ENCODE measurements at places on chromosomes 6 and 20. TPM values are rescaled to one million over a fixed set of nuclear protein-coding genes. Genes with fewer than 3 reads are reported as not detected.

DNA sequence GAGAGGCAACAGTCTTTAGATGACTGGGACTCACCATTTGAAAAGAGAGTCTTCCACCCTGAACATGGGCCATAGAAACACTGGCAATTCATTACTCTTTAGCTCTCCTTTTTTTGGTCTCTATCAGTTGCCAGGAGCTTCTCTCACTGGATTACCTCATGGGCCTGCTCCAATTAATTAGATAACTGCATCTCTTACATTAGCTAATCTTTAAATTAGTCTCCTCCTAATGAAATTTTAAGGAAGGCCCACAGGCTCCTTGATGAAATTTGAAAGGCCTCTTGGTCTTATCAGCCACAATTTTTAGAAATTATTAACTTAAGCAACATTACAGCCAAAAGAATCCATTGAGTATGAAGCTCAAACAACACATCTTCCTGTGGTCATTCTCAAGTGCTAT is 184.4 kb downstream of the UNC5CL start:
- DNase-seq, result no peak

NINL gene
- 18.1 TPM for total RNA-seq

- DNase-seq, result no peak
These were observed 203.6 kb upstream of the TBX18 start for GRCh38 chr6:84967965-84968364.

DNA sequence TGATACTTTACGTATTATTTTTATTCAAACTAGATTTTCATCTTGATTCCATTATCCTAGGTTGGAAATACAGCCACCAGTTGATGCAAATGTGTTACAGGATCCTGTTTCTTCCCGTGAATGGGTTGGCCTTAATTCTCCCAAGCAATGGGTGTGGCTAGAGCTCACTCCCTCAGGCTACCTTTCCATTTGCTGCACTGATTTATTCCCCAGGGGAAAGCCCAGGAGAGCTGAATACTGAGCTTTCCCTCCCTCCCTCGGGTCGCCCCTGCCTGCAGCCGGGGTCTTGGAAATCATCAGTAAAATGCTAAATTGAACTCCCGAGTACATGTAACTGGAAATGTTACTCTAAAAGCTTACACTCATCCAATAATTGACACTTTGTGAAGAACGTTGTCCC is 9.9 kb downstream of the SMOC2 start:
- DNase-seq, result no peak

- peak; percentile 78 for DNase-seq
These were observed 113.9 kb upstream of the NAA20 start for GRCh38 chr20:19903168-19903811.

ENPP1 gene
- total RNA-seq, result 34.0 TPM

C4A gene
- total RNA-seq, result 2.5 TPM

DNA sequence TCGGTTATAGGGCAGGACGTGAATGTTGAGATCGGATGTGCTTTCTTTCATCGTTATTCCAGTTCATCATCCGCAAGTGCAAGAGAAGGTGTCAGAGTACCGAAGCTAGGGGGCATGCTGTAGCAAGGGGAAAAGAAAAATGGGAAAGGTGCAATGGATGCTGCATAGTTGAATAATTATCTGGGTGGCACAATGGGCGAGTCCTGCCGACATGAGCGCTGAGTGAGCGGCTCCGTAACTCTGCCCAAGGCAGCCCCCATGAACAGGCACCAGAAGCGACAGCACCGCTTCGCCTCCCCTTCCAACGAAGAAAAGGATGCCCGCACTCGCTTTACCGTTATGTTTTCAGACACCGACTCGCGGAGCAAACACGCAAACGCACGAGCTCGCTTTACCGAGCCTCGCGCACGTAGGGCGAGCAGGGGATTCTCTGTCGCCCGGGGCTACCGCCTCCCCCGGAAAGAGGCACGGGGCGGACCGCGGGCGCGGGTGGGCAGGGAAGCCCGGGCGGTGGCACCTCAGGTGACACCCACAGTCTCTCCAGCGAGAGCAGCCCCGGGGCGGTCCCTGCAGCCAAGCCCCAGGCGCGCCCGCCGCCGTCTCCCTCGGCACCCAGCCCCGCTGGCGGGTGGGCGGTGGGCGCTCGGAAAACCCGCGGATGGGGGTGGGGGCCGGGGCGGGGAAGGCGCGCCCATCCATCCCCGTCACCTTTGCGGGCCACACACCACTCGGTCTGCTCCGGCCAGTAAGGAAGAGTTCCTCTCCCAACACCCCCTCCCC is 654 bp downstream of the WASF1 start:
- peak; percentile 53 for DNase-seq

DNA sequence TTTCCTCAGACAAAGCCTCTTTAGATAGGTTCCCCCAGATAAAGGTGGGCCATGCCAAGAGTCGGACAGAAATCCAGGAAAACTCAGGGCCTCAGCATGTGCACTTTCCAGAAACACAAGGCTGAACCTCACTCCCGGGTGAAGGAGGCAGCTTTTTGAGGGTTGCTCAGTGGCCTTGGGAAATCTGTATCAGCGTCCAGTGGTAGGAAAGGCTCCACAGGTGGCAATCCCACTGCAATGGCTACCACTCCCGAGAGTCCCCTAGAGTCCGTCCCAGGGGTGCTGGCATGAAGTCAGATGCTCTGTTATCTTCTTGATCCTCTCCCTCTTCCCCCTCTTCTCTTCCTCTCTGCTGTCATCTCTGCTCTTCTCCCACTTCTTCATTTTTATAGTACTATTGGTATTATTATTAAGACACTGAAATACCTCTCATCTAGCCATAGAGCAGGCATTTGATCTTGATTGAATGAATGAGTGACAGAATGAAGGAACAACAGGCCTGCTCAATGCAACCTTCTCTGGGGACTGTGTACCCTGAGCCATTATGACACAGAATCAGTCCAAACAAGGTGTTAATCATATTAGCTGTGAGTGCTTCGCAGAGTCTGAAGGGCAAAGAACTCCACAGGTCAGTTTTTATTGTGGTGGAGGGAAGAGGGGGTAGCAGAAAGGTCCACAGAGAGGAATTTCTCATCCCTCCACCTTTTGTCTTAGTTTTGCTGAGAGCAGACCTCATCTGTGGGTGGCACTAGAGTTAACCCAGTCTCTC is 13.3 kb downstream of the SLC22A1 start:
- DNase-seq, result no peak

GRCh38 chr6:85126485-85127167 is 323.3 kb upstream of the NT5E start:
- peak; percentile 69 for DNase-seq

GRCh38 chr6:20630617-20631548 is 96.6 kb downstream of the CDKAL1 start:
- DNase-seq, result no peak

DNA sequence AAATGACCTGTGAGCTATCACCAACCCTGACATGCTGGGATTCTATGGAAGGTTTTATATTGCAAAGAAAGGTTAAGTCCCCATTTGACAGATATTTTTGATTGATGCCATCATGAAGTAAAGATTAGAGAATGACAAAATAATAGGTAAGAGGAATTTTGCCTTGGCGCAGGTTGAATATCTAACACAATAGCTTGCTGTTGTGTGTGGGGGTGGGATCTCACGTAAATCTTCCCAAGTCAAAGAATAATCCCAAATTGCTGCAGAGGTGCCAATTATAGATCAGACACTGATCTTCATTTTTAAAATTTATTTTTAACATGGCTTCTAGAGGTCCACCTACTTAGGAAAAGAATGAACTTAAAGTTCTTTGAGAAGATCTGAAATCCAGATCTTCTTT is 135.5 kb downstream of the FIG4 start:
- no peak for DNase-seq

BMP5 gene
- 72.3 TPM for total RNA-seq

ADGRF4 gene
- total RNA-seq, result not detected
